ENCODE measurements at places on chromosomes 3 and 15.

GRCh38 chr3:149579838-149580542, 77.8 kb downstream of the WWTR1 start:
- no peaks in the 10 kb centered on the region for H3K27me3 ChIP-seq
- no peaks in the 10 kb centered on the region for H3K36me3 ChIP-seq
- DNase-seq, result no peak
- H3K4me1 ChIP-seq, result peaks cover 75% of the 10 kb centered on the region
- peak overlapping the region; percentile 63 for H3K27ac ChIP-seq

DNA sequence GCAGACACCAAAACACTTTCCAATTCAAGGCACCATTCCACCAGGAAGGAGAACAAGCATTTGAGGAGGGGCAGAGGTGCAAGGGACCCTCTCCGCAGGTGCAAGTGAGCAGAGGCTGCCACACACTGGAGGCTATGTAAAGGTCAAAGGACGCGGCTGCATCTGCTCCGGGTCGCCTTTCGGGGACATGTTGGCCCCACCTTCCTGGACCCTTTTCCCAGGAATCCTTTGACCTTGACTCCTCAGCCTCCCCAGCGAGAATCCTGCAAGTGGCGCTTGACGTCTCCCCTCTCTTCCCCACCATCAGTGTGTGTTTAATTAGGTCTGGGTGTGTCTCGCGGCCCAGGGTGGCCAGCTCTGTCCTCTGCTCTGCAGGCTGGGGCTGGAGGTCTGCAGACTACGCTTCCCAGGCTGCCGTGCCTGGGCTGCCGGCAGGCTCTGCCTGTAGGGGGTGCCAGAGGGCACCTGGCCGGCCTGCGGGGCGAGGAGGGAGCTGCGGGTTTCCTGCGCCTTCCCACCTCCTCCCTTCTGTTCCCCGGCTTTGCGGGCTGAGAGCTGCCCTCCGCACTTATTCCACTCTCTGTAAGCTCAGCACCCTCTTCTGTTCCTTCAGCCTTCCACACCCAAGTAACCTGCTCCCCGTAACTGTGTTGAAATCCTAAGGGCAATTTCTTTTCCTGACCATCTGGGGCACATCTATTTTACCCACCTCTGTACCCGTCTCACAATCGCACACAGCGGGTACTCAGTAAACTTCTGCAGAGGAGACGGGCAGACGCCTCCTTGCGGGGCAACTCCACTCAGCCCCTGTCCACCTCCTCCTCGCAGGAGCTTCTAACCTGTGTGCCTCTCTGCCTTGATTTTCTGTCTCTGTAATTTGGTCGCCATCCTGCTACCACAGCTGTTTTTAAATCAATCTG, 129.8 kb downstream of the NSMCE3 start:
- no peak for DNase-seq
- no peaks in the 10 kb centered on the region for H3K27me3 ChIP-seq
- H3K27ac ChIP-seq, result no peak overlapping the region
- H3K4me1 ChIP-seq, result no peaks in the 10 kb centered on the region
- H3K4me3 ChIP-seq, result no peak overlapping the region

- peaks cover 7% of the 10 kb centered on the region for H3K4me1 ChIP-seq
- H3K27me3 ChIP-seq, result no peaks in the 10 kb centered on the region
- H3K4me3 ChIP-seq, result no peak overlapping the region
- H3K36me3 ChIP-seq, result peaks cover 4% of the 10 kb centered on the region
- DNase-seq, result peak; percentile 36
Measured at GRCh38 chr15:88472225-88472624, 4.7 kb downstream of the MRPS11 start.

GRCh38 chr3:43290956-43291355, 4.6 kb downstream of the SNRK start:
- peaks cover 18% of the 10 kb centered on the region for H3K4me1 ChIP-seq
- peak overlapping the region; percentile 35 for H3K27ac ChIP-seq
- peaks cover 8% of the 10 kb centered on the region for H3K36me3 ChIP-seq
- no peak for DNase-seq
- H3K27me3 ChIP-seq, result no peaks in the 10 kb centered on the region

DNA sequence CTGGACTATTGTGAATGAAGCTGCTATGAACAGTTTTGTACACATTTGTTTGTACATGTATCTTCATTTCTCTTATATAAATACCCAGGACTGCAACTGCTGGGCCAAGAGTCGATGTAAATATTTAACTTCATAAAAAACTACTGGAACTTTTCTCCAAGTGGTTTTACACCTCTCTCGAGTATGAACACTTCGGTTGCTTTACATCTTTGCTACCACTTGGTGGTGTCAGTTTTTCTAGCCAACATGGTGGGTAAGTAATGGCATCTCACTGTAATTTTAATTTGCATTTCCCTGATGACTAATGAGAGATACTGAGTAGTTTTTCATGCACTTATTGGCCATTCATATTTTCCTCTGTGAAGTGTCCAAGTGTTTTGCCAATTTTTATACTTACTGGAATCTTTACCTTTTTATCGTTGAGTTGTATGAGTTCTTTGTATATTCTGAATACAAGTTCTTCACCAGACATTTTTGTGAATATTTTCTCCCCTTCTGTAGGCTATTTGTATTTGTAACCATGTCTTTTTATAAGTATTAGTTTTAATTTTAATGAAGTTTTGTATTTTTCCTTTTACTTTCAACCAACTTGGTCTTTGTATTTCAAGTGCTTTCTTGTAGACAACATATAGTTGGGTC, 44.4 kb downstream of the PCOLCE2 start:
- no peak overlapping the region for H3K27ac ChIP-seq
- no peak for DNase-seq
- no peaks in the 10 kb centered on the region for H3K27me3 ChIP-seq
- no peaks in the 10 kb centered on the region for H3K36me3 ChIP-seq
- no peaks in the 10 kb centered on the region for H3K4me1 ChIP-seq

DNA sequence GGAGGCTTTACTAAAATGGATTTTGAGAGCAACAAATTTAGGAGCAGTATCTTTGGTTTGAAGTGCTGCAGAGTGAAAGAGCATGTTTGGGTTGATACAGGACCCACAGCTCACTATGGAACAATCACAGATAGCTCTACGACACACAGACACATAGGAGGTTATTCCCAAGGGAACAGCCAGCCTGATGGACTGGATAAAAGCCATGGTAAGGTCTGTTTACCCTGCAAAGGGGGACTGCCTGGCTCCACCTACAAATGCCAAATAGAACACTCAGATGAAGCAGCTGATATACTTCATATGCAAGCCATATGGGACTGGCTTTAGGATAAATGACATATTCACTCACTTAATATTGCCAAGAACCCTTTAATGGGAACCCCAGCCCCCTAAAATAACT, 75.4 kb downstream of the CDC25A start:
- peak overlapping the region; percentile 57 for H3K27ac ChIP-seq
- no peaks in the 10 kb centered on the region for H3K36me3 ChIP-seq
- no peaks in the 10 kb centered on the region for H3K27me3 ChIP-seq
- peak overlapping the region; percentile 18 for H3K4me3 ChIP-seq

- peaks cover 2% of the 10 kb centered on the region for H3K27me3 ChIP-seq
- no peak for DNase-seq
- no peaks in the 10 kb centered on the region for H3K4me1 ChIP-seq
Measured at GRCh38 chr3:170502297-170502696, 83.6 kb downstream of the SLC7A14 start.

DNA sequence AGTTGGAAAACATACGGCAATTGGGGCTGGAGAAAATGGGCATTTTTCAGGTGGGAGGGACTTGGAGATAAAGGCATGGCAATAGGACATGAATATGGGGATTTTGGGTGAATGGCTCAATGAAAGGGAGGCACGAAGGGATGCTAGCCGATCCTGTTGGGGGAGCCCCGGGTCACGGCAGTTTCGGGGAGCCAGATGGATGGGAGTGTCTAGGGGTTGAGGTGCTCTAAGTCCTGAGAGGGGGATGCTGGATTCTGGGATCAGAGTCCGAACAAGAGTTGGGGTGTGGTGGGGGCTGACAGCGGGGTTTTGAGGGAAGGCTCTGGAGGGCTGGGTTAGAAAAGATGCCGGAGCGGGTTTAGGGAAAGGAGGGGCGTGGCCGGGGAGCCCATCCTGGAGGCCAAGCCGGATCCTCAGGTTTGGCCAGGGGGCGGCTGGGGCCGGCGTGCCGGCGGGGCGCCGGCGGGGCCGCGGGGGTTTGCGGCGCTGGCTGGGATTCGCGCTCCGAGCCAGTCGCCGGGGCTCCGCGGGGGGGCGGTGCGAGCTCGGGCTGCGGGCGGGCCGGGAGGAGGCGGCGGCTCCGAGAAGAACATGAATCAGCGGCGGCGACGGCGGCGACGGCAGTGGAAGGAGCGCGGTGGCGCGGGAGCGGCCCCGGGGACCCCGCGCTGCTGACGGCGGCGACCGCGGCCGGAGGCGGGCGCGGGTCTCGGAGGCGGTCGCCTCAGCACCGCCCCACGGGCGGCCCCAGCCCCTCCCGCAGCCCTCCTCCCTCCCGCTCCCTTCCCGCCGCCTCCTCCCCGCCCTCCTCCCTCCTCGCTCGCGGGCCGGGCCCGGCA, at the start of gene TYRO3:
Gene TYRO3 (plus strand): TSS at position 813 of the 839 bp plus-strand sequence. CDS start 46 bp downstream, outside the sequence.
- H3K27ac ChIP-seq, result no peak within 1 kb of the TSS
- peaks cover 8% of the 10 kb centered on the region for H3K4me1 ChIP-seq
- peaks cover 6% of the 10 kb centered on the region for H3K27me3 ChIP-seq
- DNase-seq, result no peak
- no peaks in the 10 kb centered on the region for H3K36me3 ChIP-seq
- H3K4me3 ChIP-seq, result peak within 1 kb of the TSS; percentile 47

- no peak for DNase-seq
- peaks cover 18% of the 10 kb centered on the region for H3K4me1 ChIP-seq
- H3K36me3 ChIP-seq, result peaks cover 10% of the 10 kb centered on the region
- no peaks in the 10 kb centered on the region for H3K27me3 ChIP-seq
Measured at GRCh38 chr15:89171136-89172072, 50.0 kb downstream of the RLBP1 start.
